Hepatocyte (in vitro differentiated cells): ENCODE measurements at places on chromosomes 3 and 15.

GRCh38 chr15:70259028-70259424 lies 161.3 kb upstream of the TLE3 start:
- peak; percentile 85 for DNase-seq

DNA sequence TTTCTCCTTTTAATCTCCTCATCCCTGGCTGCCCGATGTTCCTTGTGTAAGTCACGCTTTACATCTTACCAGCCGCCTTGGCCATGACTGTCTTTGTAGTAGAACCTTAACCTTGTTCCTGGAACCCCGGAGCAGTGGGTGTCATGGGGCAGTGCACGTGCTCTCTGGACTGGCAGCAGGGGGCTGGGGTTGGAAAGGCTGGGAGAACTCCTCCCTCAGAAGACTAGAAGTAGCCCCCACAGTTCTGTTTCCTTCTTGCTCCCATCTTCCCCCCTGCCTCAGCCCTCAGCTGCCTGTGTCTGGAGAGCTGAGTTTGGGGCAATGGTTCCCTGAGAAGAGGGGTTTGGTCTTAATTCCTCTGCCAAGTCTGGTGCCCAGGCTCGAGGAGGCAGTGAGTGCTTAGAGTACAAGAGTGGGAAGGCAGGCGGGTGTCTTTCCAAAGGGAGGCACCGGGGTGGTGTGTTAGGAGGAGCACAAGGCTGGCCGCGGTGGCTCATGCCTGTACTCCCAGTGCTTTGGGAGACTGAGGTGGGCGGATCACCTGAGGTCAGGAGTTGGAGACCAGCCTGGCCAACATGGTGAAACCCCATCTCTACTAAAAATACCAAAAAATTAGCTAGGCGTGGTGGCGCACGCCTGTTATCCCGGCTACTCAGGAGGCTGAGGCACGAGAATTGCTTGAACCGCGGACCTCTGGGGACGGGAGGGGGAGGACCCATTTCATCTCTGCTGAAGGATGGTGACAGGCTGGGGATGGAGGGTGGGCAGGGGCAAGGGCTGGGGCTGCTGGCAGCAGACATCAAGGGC lies 100.4 kb downstream of the VGLL4 start:
- no peak for DNase-seq

DNA sequence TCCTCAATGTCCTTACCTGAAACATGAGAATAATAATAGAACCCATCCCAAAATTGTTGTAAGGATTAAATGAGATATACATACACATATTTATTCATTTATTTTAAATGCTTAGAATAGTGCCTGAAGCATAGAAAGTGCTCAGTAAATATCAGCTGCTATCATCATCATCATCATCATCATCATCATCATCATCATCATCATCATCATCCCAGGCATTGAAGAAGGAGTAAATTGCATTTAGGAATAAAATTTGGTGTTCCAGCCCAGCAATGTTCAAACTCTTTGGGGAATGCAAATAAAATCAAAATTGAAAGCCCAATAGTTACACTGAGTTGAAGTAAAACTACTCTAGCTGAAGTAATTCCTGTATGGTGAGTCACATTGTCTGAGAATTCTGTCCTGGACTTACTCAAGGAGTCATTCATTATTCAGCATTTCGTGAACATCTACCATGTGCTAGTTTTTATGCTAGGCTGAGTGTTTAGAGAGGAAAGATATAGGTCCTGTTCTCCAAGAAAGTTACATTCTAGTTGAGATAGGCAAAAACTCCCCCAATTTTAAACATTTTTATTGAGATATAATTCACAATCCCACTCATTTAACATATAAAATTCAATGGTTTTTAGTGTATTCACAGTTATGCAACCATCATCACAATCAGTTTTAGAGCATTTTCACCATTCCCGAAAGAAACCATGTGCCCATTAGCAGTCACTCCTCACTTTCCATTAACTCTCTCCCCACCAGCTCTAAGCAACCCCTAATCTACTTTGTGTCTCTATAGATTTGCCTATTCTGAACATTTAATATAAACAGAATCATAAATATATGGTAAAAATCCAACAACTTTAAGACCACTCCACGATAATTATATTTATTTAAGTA lies 107.2 kb downstream of the FRMD5 start:
- DNase-seq = peak; percentile 45

DNA sequence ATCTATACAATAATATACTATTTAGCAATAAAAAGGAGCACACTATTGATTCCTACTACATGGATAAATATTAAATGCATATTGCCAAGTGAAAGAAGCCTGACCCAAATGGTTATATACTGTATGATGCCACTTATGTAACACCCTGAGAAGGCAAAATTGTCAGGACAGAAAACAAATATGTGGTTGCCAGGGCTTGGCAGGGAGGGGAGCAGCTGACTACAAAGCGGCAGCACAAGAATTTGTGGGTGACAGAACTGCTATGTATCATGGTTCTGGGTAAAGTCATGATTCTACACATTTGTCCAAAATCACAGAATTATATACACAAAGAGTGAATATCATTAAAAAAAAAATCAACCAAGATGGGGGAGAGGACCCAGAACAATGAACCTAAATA lies 22.5 kb downstream of the TBC1D2B start:
- DNase-seq = no peak
